NCI-H774 (cell line): ENCODE measurements at places on chromosomes 7 and 10.

DNA sequence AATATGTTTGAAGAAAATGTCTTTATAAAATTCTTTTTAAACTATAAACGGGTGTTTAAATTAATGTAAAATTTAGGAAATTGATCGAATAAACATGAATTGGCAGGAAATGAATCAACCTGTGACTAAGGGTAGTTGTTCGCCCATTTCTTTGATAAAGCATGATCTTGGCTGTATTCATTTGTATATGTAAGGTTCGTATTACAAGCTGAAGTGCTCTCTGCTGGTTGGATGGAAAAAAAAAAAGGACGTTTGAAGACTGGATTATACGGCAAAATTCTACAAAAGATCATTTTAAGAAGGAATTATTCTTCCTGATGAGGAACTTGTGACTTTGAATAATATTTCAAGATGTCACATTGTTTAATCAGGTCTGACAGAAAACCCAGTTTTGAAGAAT, 185.4 kb upstream of the ANK3 start:
- DNase-seq, result no peak

GRCh38 chr10:72315611-72316385, 38.9 kb downstream of the DNAJB12 start:
- no peak for DNase-seq

GRCh38 chr10:122292376-122292775, 21.3 kb downstream of the BTBD16 start:
- no peak for DNase-seq

DNA sequence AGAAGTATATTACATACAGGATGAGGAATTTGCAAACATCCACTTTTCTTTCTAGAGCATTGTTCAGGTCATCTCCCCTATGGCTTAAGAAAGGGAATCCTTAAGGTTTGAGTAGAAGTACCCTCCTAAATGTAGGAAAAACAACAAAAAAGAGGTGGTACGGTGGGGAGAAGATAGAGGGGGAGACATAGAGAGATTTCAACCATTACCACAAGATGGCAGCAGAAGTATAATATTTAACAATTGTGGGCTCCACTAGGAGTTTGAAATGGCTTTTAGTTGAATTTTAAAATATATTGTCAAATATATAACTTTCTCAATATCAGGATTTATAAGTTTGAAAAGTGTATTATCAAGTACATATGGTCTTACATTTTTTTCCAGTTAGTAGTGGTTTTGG, 72.7 kb upstream of the PRKG1 start:
- no peak for DNase-seq

DNA sequence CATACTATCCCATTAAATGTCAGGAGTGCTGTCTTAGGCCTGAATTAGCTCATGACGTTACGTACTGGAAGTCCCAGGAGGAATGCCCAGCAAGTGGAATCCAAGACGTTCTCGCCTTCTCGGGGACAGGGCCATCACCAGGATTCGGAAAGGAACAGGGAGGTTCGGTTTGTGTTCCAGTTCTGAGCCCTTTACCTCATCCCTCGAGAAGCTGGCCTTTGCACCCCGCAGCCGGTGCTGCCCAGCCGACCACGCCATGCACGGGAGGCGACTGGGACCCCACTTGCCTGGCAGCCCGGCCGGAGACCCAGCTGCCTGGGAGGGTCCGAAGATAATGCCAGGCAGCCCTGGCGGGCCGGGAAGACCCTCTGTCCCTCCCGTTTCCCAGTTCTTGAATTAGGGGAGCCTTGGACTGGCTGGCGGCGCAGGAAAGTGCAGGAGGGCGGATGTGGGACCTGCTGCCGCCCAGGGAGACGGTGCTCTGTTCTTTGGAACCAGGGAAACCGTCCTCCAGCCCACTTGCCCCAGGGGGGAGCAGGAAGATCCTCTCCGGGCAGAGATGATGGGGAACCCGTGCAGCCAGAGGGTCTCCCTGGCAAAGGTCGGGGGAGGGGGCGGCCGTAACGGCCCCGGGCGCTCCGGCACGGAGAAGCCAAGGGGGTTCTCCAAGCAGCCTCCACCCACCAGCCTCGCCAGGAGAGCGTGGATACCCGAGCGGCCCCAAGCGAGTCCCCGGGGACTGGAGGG, 671 bp upstream of the CHST3 start:
- no peak for DNase-seq

DNA sequence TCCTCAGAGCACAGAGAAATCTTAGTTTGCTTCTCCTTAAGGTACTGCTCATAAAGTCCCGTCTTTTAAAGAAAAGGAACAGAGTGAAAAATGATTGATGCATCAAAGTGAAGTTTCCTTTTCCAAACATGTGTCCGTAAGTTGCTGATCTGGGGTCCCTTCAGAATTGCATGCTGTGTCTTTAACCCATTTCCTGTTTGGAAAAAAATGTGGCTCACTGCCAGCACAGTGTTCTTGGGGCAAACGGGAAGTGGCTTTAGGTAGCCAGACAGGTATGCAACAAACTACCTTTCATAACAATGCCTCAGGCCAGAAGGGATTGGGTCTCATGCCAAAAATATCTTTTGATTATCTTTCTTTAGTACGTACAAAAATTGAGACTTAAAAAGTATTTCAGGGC, 50.9 kb downstream of the TFAM start:
- no peak for DNase-seq

GRCh38 chr10:79547973-79548372, 12.2 kb downstream of the SFTPA2 start:
- DNase-seq, result no peak

- no peak for DNase-seq
Observed at GRCh38 chr10:78450807-78451485, 417.3 kb downstream of the RPS24 start.

DNA sequence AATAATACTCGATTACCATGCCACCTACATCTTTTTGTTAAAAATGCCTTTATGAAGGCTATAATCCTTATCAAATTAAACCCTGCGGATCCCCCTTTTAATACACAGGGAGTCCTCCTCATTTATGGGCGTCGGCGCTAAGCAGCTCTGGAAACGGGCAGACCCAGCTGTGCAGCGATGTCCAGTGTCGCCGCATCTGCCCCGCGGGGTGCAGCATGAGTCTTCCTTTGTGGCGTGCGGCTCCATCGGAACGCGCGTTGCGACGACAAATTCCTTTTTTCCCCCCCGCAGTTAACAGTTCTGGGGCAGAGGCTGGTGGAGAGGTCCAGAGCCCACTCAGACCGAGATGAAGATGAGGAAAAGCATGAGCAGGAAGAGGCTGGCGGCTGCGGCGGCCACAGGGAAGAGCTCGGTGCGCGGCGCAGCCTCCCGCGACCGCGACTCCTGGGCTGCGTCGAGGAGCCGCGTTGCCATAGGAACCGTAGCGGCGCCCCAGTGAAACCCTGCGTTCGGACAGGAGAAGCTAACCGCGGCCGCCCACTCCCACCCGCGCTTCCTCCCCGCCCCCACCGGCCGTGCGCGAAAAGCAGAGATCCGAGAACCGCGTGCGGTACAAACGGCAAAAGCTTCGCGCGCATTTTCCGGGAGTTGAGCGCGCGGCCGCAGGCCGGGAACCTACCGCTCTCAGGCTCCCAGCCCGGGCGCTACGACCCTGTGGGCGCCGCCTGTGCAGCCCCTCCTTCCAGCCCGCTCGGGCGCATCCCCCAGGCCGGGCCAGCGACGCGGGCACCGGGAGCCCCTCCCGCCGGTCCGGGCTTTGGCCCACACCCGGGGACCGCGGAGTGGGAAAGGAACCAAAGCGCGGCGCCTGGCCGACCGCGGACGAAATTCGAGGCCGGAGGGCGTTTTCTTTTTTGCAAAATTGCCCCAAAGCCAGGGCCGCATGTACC, 130.6 kb downstream of the SPAG6 start:
- no peak for DNase-seq

DNA sequence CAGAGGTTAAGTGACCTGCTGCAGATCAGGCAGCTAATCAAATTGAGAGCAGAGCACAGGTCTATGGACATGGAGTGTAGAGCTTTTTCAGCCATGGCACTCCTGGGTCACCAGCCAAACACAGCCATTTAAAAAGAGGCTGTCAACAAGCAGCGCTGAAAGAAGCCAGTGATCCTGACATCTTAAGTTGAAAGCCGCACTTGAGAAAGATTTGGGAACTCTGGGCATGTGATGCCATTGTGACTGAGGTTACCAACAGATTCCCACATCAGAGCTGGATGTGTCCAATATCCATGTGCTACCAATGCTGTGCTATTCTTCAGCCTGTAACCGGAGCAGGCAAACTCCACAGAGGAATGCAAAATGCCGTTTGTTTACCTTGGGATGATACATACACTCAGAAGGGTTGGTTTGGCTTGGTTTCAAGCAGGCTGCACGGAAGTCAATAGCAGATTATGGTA, 56.2 kb upstream of the ABLIM1 start:
- no peak for DNase-seq
